ENCODE measurements at places on chromosomes 11 and 22.

GRCh38 chr11:34924714-34925113, 8.3 kb downstream of the PDHX start:
- DNase-seq: no peak

GRCh38 chr11:72350752-72351151, 83.6 kb downstream of the CLPB start:
- DNase-seq: no peak

GRCh38 chr11:73632996-73633395, 13.4 kb upstream of the PLEKHB1 start:
- no peak for DNase-seq

DNA sequence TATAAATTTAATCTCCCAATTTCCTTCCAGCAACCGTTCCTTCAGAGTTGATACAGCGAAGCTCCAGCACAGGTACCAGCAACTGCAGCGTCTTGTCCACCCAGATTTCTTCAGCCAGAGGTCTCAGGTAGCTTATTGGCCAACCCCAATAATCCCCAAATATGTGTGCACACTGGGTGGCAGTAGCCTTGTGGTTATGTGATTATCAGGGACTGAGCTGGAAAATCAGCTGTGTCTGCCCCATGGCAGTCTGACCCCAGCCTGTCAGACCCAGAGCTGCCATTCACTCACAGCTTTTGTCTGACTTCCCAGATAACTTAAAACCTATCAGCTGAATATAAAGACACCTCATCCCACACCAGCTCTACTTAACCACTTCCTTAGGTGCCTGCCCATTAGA, 2.0 kb downstream of the HSCB start:
- DNase-seq: no peak

- DNase-seq: no peak
Observed at GRCh38 chr11:59259867-59260475, 47.2 kb upstream of the MPEG1 start.

- DNase-seq: no peak
Observed at GRCh38 chr11:35043936-35044335, 95.0 kb upstream of the CD44 start.

- no peak for DNase-seq
Observed at GRCh38 chr11:19209617-19210370, 8.0 kb upstream of the CSRP3 start.

DNA sequence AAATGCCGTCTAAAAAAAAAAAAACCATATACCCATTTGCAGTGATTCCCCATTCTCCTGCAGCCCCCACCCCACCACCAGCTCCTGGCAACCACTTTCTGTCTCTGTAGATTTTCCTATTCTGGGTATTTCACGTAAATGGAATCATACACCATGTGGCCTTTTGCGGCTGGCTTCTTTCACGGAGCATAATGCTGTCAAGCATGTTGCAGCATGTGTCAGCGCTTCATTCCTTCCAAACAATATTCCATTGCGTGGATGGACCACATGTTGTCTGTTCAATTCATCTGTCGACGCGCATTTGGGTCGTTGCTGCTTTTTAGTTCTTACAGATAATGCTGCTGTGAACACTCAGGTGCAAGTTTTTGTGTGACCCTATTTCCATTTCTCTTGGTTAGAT, 14.8 kb upstream of the EMID1 start:
- DNase-seq: no peak

- no peak for DNase-seq
Observed at GRCh38 chr11:128399251-128400121, 187.9 kb downstream of the ETS1 start.

DNA sequence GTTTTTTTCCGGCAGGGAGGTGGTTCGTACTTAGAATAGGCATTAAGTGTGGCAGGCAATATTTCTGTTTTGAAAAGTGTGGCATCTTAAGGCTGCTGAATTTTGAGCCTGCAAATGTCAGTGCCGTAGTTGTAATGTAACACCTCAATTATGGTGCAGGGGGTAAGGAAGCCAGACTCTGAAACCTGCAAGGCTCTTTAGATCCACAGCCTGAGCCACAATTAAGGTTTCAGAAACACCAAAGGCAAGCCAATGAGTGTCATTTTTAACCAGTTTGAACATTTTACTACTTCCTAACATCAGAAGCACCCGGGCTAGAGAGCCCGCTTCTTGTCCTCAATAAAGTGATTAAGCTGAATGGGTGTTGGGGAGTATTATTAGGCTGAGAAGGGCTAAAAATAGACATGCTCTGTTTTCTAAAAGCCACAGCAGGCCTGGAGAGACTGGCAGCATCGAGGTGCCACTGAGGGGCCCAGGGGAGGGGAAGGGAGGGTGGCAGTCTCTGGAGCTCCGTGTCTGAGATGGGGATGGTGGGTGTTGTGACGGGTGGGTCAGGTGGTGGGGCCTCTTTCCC, 113.4 kb downstream of the ZBTB16 start:
- DNase-seq: no peak

GRCh38 chr22:37427135-37427710, at the start of gene ELFN2:
ELFN2 (minus strand) TSS chr22:37427479; CDS start chr22:37375534, 51,945 bp downstream.
- no peak for DNase-seq

- DNase-seq: no peak
Observed at GRCh38 chr11:83847467-83848034, 561.4 kb upstream of the CCDC90B start.

GRCh38 chr11:116454020-116454645, 318.7 kb downstream of the BUD13 start:
- no peak for DNase-seq

GRCh38 chr11:122028545-122028944, 87.5 kb downstream of the BLID start:
- no peak for DNase-seq

DNA sequence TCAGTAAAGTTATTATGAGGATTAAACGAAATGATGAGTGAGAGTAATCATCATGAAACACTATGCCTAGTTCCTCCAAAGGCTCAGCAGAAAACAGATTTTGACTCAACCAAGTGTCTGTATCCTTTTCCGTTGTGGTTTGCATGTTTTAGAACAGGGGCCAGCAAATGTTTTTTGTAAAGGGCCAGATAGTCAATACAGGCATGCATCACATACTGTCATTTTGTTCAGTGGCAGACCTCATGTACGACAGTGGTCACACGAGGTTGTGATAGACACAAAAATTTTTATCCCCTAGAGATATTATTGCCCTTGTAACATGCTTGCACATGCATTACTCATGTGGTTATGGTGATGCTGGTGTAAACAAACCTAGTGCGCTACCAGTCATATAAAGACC, 81.9 kb upstream of the SLC25A18 start:
- DNase-seq: no peak

- DNase-seq: no peak
Observed at GRCh38 chr11:64373598-64373974, 14.6 kb downstream of the RPS6KA4 start.

Measured in C1 segment of cervical spinal cord (tissue), 14 donors.